ENCODE measurements at places on chromosomes 6 and 20.

- DNase-seq = no peak
These were observed 112.1 kb upstream of the IYD start for GRCh38 chr6:150256618-150257272.

DNA sequence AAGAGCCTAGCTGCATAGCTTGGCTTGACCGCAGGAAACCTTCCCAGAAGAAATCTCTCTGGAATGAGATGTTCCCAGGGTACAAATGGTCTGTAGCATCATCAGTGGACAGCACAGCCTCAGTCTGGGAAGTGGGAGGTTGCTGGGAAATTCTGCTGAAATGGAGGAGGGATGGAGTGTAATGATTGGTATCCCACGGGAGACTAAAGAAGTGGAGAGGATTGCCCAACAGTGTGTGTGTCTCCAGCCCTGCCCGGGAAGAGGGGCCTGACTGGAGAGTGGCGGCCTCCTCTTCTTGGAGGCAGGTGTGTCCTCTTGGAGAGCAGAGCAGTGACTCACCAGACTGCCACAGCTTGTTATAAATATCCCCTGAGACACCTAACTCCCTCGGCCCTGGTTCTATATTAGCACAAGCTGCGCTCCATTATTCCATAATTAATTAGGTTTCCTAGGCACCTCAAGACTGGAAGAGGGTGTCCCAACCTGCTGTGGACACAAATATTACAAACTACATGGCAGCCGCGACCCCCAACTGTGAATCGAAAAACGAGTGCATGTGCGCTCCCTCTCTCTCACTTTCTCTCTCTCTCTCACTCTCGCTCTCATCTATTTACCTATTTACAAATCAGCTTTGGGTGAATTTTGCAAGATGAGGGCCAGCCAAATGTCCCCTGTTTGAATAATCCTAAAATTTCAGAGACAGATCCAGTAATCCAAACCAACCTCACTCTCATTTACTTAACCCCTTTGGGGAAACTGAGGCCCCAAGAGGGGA lies 68.8 kb downstream of the FGD2 start:
- DNase-seq = no peak

- DNase-seq = peak; percentile 57
These were observed 75.2 kb upstream of the ADTRP start for GRCh38 chr6:11853678-11854407.

DNA sequence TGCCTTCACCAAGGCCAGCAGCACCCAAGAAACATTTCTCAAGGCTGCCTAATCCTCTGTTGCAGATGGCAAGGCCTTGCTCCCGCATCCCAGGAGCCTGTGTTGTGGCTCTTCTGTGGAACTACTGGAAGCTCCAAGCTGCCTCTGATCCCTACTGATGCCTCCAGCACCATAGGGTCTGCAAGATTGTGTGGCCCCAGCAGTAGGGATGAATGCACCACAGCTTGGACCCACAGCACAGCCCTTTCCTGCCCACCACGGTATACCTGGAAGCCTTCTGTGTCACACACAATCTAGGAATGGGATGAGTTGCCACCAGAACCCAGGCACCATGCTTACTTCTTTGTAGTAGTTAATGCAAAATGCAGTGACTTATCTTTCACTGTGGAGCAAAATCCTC lies 291.1 kb upstream of the FOXQ1 start:
- no peak for DNase-seq

DNA sequence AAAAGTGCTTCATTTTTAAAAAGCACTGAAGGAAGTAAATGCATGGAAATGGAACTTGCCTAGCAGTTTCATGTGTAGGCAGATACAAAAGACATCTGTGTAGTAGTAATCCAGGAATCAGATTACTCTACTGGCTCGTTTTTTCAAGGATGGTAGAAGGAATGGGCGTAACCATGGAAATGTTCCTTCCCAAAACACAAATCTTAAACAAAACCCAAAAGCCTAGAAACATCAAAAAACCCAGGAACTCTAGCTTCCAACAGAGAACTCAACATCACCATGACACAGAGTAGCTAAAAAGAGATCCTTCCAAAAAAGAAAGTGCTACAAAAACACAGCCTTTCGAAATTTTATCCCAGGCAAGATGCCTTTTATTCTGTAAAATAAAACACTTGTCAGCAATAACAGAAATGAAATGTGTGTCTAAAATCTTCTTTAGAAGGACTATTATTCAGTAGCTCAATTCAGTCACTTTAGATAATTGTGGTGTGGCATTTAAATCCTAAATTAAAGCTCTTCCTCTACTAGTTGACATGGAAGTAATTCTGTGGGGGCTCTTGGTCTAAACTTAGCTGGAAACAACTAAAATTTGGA lies 81.7 kb downstream of the FAM217A start:
- no peak for DNase-seq

DNA sequence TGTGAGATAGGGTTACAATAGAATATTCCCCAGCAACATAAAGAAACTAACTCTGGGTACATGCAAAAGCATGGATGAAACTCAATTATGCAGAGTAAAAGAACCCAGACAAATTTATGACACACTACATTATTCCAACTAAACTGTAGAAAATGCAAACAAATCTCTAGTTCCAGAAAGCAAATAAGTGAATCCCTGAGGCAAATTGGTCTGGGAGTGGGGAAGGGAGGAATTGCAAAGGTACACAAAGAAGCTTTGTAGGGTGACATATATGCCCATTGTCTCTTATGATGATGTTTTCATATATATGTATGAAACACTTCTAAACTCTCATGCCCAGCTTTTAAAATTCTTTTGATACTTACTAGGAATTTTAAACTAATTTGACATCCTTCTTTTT lies 266.0 kb downstream of the CDKAL1 start:
- DNase-seq = no peak

DNA sequence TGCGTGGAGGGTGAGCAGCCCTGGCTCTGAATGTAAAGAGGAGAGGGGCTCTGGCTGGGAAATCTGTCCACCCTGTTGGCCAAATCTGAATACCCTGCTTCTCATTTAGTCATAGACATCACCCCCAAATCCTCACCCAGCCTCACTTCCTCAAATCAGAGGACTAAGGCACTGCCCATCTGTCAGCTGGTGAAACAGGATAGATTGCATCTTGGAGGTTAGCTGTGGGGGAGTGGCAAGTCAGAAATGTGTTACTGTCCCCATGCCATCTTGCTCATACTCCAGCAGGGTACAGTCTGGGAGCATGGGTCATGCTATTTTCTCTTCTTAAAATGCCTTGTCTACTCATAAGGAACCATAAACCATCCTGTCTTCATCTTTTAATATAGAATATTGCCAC lies 9.5 kb upstream of the DTNBP1 start:
- peak; percentile 54 for DNase-seq

DNA sequence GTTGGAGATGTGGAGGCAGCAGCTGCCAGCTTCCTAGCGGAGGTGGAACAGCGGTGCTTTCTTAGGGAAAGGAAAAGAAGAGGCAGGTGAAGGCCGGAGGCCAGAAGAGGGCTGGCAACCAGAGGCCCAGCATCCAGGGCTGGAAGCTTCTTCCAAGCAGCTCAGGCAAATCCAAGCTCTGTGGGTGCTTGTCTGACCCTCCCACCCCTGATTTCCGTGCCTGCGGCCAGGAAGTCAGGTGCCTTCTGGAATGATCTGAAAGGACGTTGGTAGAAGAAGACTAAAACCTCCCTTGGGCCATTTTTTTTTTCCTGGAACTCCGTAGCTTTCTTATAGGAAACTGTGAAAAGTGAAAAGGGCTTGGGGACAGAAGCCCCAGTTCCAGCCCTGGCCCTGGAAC lies 33.1 kb upstream of the GABRR1 start:
- DNase-seq = no peak

- no peak for DNase-seq
These were observed 15.7 kb downstream of the MANEA start for GRCh38 chr6:95593025-95593424.

- DNase-seq = no peak
These were observed 15.2 kb downstream of the TAB2 start for GRCh38 chr6:149332602-149333265.
